ENCODE measurements at places on chromosomes 7 and 10.

- no peak for DNase-seq
Observed at GRCh38 chr10:7230951-7231350, 179.9 kb downstream of the SFMBT2 start.

DNA sequence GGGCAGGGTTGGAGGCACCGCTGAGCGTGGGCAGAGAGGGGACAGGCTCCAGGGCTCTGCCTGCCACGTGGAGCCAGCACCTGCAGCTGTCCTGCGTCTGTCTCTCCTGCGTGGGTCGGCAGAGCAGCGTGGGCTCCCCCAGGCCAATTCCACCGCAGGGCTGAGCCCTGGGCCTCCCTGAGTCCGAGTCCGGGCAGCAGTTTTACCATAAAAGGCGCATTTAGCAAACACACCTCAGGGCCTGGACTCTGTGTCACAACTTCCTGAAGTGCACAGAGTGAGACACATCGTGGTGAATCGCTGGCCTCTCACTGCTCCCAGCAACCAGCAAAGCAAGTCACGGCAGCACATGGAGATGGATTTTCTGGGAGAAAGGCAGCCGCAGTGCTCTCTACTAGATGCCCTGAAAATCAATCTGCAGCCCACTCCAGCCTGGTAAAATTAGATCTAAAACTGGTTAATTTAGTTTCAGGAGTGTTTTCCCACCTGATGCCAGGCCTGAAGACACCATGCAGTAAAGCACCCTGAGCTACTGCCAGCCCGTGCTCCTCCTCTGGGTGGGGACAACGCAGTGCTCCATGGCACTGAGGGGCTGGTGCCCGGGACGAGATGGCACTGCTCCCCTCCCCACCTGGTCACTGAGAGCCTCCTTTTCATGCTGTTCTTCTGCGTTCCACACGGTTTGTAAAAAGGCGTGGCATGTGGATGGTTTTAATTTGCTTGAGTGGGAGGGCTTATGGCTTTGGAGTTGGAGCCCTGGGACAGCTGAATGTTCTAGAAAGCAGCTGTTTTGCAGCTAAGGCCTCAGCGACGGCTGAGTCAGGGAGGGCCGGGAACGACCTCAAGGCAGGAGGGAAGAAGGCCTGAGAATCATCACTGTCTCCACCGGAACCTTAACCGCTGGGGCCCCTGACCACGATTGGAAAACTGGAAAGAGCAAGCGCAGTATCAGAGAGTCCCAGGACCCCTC is 336.9 kb downstream of the ADARB2 start:
- DNase-seq: no peak

DNA sequence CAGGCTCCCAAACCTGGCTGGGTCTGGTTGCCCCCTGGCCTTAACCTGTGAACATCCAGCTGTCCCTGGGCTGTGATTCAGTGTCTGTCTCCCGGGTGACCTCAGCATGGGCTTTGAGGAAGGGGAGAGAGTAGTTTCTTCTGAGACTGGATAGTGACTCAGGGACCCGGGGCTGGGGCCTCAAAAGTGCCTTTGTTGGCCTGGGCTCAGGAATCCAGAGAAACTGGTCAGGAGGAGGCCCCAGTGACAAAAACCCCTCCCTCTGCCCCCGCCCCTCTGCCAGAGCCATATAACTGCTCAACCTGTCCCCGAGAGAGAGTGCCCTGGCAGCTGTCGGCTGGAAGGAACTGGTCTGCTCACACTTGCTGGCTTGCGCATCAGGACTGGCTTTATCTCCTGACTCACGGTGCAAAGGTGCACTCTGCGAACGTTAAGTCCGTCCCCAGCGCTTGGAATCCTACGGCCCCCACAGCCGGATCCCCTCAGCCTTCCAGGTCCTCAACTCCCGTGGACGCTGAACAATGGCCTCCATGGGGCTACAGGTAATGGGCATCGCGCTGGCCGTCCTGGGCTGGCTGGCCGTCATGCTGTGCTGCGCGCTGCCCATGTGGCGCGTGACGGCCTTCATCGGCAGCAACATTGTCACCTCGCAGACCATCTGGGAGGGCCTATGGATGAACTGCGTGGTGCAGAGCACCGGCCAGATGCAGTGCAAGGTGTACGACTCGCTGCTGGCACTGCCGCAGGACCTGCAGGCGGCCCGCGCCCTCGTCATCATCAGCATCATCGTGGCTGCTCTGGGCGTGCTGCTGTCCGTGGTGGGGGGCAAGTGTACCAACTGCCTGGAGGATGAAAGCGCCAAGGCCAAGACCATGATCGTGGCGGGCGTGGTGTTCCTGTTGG is at the start of gene CLDN4:
Gene CLDN4 (plus strand): TSS at position 316 of the 903 bp plus-strand sequence. CDS start 206 bp downstream, at position 522.
- DNase-seq: no peak

DNA sequence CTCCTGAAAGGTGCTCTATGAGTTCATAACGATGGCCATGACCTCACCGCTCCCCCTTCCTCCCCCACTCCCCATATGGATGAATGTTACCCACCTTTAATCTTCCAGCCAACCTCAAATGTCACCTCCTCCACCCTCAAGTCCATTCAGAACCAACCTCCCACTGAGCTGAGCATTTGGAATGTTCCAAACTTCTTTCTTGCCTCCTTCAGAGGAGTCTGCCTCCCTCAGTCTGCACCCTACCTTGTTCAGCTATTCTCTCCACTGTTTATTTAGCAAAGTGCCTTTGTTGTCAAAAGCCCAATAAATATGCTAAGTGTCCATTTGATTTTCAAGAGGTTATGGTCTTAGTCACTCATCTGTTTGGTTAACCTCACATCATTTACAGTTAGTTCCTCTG is 22.9 kb upstream of the MTPAP start:
- DNase-seq: no peak

- peak; percentile 30 for DNase-seq
Observed at GRCh38 chr7:141071260-141071854, 2.5 kb upstream of the TMEM178B start.

GRCh38 chr10:117348236-117348635 is 27.0 kb downstream of the PDZD8 start:
- DNase-seq: no peak

- no peak for DNase-seq
Observed at GRCh38 chr7:25852211-25852938, 299.6 kb upstream of the NFE2L3 start.

DNA sequence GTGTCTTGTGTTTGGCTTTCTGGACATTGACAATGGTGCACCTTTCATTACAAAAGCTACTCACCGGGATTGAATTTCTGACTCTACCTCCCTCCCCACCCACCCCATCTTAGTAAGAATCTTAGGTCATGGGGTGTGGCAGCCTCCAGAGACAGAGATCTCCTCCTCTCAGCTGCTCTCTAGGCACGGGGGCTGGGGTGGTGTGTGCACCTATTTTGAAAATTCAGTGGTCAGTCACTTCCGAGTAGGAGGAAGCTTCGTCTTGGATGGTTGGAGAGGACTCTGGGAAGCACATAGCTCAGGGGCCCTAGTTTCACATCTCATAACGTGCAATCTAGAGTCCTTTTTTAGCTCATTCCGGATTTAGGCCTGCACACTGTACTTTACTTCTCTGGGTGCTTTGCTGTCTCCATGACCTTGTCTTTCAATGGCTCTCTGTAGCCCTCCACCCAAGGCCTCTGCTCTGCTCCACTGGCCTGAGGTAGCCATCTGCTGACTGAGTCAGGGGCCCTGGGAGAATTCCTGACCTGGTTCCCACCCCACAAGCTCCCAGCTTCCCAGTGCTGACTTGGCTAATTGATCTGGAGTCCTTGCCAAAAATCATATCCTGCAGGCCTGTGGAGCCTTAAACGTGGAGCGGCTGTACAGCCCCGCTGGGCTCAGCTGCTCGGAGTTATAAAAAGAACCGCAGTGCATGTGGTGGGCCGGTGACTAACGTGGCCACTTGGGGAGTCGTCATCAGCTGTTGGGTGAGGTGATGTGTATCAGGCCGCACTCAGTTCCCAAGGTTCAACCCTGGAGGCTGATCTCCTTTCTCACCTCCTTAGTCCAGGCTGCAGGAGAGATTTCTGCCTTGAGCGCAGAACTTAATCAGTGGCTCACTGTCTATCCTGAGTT is 19.3 kb upstream of the ADAMTS14 start:
- no peak for DNase-seq

GRCh38 chr10:102962267-102962666 is 44.2 kb downstream of the CNNM2 start:
- DNase-seq: no peak

- DNase-seq: peak; percentile 88
Observed at GRCh38 chr10:88181902-88182600, 318.6 kb downstream of the PTEN start.

DNA sequence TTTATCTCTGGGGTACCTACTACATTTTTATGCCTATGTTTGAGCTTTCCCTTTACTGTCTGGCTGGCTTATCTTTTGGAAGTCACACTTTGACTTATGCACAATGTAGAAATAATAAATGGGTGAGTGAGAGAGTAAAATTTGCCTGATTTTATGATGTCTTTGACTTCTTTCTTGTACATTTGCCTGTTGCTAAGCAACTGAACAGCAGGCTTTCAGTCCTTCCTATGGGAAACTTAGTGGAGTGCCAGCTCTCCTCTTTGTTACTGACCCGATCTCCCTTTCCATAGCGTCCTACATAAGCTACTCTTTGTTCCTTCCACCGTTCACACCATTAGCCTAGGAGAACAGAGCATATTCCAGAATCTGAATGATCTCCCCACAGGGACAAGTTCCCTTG is 4.2 kb downstream of the TAS2R60 start:
- DNase-seq: no peak

DNA sequence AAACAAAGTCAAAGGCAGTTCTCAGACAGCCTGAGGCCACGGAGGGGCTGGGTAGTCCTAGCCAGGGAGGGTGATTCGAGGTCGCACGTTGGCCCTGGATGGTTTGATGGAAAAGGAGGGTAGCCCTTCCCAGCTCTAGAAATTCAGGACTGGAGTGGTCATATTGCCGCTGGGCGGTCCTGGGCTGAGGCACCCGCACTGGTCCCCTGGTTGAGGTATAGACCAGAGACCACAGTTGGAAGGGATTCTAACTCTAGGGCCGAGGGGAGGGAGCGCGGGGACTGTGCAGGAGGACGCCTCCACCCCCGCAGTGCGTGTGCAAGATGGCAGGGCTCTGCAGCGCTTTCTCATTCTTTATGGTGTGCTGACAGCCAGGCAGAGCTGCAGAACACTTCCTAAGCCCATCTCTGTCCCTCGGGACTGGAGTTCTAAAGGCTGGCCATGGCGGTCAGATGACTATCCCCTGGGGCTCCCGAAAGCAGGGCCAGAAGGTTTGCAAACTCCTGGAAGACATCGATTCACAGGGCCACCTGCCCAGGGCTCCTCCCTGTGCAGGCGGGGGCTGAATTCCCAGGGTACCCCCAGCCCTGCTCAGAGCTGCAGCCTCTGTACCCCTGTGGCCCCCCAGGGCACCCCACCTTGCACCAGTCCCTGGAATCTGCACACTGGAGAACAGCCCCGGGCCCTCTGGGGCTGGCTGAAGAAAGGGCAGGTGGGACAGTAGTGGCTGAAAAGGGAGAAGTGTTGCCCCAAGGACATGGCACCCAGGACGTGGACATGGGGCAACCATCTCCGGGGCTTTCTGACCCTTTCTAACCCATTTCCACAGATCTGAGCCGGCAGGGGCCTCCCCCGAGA is 51.0 kb upstream of the ELN start:
- no peak for DNase-seq

GRCh38 chr10:91705948-91706670 is 73.2 kb upstream of the PPP1R3C start:
- DNase-seq: no peak

- no peak for DNase-seq
Observed at GRCh38 chr10:123563581-123563855, 102.6 kb upstream of the GPR26 start.
